Stimulated activated CD4-positive, alpha-beta T cell treated with anti-CD3 and anti-CD28 coated beads, Interleukin-15, amount 100 ng/mL, for 48 hours (primary cell): ENCODE measurements at places on chromosomes 7 and 10.

- no peak for DNase-seq
Measured at GRCh38 chr10:90856964-90857634, 740 bp downstream of the HTR7 start.

- no peak for DNase-seq
Measured at GRCh38 chr10:61335359-61335758, 117.8 kb downstream of the TMEM26 start.

DNA sequence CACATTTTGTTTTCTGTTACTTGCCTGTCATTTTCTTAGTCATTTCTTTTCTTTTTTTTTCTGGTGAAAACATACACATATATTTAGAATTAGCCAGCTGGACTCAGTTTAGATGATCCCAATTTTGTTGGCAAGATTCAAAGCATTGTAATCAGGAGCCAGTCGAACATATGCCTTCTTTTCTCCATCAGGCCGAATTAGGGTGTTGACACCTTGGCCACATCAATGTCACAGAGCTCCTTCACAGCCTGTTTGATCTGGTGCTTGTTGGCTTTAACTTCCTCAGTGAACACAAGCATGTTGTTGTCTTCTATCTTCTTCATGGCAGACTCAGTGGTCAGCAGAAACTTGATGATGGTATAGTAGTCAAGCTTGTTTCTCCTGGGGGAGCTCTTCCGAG is 32.6 kb downstream of the PHF14 start:
- DNase-seq: no peak

- DNase-seq: no peak
Measured at GRCh38 chr7:108345710-108346336, 110.4 kb downstream of the NRCAM start.

DNA sequence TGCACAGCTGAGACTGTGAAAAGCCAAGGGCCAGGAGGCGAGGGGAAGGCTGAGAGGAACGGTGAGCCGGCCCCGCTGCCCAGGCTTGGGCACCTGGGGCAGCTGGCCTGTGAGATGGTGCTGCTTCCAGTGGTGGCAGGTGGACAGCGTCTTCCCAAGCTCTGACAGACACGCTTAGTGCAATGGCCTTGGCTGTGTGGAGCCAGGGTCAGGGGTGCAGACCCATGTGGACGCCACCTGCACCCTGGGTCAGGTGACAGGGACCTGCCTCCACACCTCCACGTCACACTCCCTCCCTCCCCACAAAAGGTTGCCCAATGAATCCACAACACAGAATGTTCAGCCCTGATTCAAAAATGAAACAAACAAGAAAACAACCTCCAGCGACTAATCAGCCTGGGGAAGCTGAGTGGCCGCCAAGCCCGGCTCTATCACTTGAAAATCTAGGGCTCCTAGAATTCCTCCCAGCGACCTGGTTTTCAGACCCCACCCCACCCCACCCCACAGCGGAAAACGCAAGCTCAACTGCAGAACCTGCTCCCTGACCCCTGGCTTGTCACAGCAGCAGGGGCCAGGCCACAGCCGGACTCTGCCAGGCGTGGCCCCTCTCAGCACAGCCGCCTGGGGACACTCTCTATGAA is 54.3 kb downstream of the PRKAG2 start:
- DNase-seq: no peak

DNA sequence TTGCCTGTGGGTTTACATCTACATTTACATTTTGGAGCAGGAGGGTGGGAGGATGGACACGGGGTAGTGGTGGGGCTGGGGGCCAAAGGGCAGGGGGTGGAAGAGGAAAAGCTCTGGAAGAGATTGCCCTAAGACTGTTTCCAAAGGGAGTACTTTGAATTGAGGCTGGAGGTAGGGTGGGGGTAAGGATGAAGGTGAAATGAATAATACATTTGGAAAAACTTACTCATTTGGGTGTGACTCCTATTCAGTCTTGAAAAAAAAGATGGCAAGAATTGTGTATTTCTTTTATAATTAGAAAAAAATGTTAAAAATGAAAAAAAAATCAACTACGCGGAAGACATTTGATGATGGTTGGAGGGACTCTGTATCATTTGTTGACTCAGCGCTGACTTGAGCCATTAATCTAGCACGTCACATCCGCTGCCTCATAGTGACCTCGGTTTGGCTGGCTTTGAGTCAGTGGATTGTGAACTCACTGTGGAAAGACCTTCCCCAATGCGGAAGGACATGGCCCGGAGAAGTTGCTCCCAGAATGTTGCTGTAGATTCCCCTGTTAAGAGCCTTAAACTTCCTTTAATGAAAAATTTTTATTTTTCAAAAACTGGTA is 2.8 kb downstream of the FAM180A start:
- no peak for DNase-seq

GRCh38 chr7:96679886-96680285 is 29.8 kb downstream of the SEM1 start:
- no peak for DNase-seq

GRCh38 chr7:44604941-44605340 is 1.5 kb upstream of the OGDH start:
- no peak for DNase-seq

DNA sequence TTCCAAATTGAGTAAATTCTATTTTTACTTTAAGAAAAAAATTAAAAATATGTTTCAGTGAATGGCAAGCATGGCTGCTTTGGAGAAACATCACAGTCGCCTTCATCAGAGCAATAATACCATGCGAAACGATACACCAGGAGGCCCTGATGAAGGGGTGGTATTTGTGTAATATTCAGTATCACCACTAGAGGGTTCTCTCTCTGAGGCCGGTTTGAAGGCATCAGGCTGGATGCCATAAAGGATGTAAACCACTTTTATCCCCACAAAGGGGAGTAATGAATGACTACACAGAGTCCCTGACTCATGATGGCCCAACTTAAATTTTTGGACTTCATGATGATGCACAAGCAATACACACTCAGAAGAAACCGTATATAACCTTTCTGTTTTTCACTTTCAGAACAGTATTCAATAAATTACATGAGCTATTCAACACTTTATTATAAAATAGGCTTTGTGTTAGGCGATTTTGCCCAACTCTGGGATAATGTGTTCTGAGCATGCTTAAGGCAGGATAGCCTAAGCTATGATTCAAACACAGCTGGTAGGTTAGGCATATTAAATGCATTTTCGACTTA is 95.5 kb downstream of the PPP1R17 start:
- no peak for DNase-seq

GRCh38 chr7:21953781-21954180 is 8.1 kb upstream of the CDCA7L start:
- DNase-seq: no peak

- no peak for DNase-seq
Measured at GRCh38 chr10:58087896-58088295, 179.8 kb downstream of the IPMK start.

- no peak for DNase-seq
Measured at GRCh38 chr10:33416209-33416608, 81.7 kb upstream of the NRP1 start.

- no peak for DNase-seq
Measured at GRCh38 chr10:120578890-120579289, 121.9 kb downstream of the PLPP4 start.

GRCh38 chr10:75233444-75234016 is 2.2 kb downstream of the COMTD1 start:
- no peak for DNase-seq
